Stimulated activated CD8-positive, alpha-beta memory T cell treated with anti-CD3 and anti-CD28 coated beads, Interleukin-4, amount 100 ng/mL, for 48 hours (primary cell): ENCODE measurements at places on chromosomes 2 and 18.

DNA sequence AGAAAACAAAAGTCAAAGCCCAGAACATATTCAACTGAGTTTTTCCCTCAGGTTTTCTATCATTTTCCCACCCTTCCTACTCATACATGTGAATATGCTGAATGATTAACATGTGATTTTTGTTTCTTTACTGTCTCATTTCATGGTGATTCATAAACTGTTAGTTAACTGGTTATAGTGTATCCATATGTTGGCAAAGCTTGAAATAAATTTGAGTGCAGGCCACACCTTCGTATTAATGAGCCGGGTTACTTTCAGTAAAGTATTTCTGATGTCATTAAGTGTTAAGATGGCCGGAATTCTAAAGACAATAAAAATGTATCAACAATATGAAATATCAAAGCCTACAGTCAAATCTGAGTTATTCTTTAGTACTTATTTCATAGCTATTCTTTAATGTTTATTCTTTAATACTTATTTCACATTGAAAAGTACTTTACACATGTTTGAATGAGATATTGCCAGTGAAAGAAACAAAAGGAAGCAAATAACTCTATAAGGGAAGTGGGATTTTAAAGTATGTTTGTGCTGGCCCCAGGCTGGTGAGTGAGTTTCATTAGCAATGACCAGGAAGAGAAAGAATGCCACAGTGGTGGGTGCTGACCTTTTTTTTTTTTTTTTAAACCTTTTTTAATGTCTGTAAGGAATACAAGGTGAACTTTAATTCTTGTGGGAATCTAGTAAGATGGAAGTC lies 178.6 kb downstream of the NEDD4L start:
- no peak for DNase-seq

GRCh38 chr2:130986890-130987493 lies 106.3 kb downstream of the FAM168B start:
- no peak for DNase-seq

DNA sequence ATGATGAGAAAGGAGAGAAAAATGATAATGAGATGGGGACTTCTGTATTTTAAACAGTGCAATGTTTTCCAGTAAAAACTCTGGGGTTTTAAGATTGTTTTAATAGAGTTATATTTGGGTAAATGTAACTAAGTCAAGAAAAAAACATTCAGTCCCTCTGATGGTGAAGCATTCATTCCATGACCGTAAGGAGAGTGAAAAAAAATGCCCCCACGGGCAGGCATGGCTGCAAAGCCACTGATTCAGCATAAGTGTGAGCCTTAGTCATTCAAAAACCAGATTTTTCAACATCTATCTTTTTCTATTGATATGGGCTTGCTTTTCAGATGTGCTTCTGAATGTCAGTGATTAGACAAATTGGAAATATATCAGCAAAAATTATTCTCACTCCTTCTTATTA lies 957.8 kb downstream of the SLC4A3 start:
- DNase-seq: no peak

DNA sequence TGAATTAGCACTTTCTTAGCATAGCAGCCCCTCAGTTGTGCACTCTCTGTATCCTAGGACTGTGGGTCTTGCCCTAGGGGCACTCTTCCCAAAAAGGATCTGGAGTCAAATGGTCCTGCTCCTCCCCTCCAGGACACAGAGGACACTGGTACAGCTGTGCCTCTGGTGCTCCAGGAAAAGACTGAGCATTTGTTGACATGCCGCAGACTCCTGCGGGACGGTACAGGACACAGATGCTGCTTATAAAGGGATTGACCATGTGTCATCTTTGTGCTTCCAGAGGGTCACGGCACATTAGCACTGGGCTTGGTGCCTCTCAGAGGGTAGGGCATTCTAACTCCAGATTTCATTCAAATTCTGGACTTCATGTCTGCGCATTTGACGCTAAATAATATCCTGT lies 110.5 kb downstream of the KLF7 start:
- DNase-seq: no peak

GRCh38 chr2:148978706-148979105 lies 59.8 kb upstream of the LYPD6B start:
- DNase-seq: no peak

DNA sequence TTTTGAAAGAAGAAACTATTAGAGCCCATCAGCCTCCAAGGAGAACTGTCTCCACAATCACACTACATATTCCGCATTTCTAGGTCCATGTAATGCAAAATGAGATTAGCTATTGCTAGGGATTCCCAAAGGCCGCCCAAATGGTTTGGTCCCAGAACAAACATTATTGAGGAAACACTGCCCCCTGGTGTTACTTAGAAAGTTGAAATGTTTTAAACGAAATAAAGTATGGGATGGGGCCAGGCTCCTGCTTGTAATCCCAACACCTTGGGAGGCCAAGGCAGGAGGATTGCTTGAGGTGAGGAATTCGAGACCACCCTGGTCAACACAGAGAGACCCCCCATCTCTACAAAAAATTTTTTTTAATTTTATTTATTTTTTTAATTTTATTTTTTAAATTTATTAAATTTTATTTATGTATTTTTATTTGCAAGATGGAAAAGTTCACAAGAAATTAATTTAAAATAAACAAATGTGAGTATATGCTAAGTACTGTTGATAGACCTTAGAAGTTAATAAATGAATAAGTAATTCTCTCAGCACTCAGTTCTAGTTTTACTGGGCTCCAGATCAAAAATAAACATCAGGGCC lies 5.5 kb downstream of the NHEJ1 start:
- peak; percentile 35 for DNase-seq

- DNase-seq: no peak
Observed at GRCh38 chr2:3099860-3100234, 277.8 kb downstream of the EIPR1 start.

GRCh38 chr2:54591551-54591950 lies 131.9 kb upstream of the EML6 start:
- DNase-seq: no peak

- DNase-seq: no peak
Observed at GRCh38 chr2:159882130-159882745, 84.2 kb upstream of the CD302 start.

GRCh38 chr2:151799886-151800292 lies 28.3 kb downstream of the ARL5A start:
- DNase-seq: no peak

- DNase-seq: no peak
Observed at GRCh38 chr2:157611726-157612125, 16.9 kb downstream of the ACVR1C start.

GRCh38 chr2:15677141-15677843 lies 85.6 kb downstream of the DDX1 start:
- no peak for DNase-seq

DNA sequence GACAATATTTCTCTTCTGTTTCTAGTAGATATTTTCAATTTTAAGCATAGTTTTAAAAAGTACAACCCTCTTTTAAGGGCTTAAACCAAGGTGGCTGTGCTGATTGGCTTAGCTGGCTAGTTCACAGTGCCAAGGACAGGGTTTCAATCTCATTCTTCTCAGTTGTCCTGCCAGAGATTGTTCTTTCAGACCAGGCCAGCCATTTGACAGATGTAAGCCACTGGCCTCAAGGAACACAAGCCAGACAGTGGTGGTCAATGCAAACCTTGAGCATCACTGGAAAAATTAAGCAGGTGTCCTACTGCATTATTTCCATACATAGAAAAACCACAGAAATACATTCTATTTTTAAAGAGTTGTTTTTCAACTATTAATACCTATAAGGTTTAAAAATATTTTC lies 5.9 kb downstream of the RNF103 start:
- no peak for DNase-seq

- DNase-seq: no peak
Observed at GRCh38 chr2:85996591-85996990, 107.8 kb upstream of the ST3GAL5 start.

DNA sequence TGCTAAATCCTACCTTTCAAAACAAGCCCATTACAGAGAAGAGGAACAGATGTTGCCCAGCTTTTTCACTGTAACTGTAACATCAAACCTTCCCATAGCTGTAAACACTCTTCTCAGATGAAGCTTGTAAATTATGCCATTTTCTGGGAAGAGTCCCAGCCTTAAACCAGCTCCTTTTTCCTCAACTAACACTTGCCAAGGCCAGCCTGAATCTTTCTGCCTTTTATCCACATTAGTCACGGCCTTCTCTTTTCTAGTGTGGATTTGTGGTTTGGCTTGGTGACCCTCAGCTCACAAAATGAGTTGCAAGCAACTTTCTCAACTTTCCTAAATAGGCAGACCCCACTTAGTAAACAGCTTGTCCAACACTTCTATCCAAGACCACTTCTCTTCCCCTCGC lies 90.2 kb downstream of the CABLES1 start:
- no peak for DNase-seq

- no peak for DNase-seq
Observed at GRCh38 chr2:173823543-173823939, 141.6 kb downstream of the SP3 start.

DNA sequence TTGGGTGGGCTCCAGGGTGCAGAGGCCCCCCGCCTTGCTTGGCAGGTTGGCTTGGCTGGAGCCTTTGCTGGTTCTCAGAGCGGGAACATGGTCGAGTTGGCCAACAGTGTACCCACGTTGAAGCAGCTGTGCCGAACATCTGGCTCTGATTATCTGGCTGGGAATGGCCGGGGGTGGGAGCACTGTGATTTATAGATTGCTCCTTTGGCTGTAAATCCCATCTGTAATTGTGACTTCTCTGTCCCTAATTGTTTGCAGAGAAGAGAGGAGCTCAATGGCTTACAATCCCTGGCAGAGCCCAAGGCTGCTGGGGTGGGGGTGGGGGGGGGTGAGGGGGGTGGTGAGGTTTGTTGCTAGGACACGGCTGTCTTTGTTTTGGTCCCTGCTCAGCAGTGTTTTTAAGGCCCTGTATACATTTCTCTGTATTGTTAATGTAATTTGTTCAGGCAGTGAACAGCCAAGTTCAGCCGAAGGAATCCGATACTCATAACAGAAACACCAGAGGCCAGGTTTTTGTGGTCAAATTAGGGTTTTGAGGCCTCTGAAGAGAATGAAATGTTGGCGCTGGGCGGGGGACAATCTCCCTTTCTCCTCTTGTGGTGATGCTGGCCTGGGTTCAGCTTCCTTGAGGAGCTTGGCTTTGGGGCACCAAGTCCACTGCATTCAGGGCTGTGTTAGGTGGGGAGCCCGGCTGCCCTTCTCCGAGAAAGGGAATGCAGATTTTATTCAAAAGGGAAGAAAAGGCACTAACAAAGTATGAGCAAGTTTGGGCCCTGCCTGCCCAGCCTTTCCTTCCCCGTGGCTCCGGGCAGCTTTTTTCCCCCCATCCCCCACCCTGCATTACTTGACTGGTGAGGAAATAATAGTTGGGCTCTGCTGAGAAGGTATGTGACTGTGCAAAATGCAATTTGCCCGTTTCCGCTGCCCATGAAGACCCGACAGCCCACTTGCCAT lies 82.5 kb downstream of the TCF7L1 start:
- no peak for DNase-seq

- no peak for DNase-seq
Observed at GRCh38 chr2:121129692-121130091, 155.3 kb downstream of the TFCP2L1 start.

DNA sequence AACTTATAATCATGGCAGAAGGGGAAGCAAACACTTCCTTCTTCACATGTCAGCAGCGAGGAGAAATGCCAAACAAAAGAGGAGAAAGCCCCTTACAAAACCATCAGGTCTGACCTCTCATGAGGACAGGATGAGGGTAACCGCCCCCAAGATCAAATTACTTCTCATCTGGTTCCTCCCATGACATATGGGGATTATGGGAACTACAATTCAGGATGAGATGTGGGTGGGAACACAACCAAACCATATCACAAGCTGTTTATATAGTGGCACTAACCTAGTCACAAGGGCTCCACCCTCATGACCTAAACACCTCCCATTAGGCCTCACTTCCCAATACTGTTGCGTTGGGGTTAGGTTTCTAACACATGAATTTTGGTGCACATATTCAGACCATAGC lies 110.0 kb downstream of the OSBPL6 start:
- no peak for DNase-seq

GRCh38 chr18:77544792-77545191 lies 295.1 kb downstream of the GALR1 start:
- no peak for DNase-seq

DNA sequence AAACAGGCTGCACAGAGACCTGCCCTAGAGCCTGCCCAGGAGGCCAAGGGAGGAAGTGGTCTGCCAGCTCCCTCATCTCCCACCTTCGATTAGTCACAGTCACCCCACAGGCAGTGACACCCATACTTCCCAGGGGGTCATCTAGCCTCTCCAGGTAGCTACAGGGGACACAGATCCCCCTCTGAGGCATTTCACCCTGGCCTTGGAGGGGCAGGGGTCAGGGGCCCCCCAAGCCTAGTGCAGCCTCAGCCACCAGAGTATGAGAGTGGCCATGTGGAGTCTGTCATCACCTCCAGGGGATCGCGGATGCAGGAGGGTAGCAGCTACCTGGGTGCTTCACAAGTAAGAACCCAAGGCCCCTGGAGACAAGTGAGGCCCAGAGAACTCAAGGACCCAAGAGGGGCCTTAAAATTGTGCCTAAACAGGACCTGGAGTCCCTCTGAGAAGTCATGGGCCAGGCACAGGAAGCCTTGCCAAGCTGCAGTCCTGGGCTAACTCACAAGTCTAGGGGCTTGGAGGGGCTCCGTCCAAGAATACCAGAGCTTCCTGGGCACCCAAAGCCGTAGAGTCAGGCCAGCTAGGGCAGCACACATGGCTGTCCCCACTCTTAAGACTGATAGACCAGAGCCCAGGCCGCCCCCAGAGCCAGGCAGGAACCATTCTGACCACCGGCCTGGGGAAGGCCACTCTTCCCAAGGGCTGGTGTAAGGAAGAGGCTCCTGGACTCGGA lies 354.3 kb upstream of the ID2 start:
- DNase-seq: no peak

- DNase-seq: no peak
Observed at GRCh38 chr2:180359522-180360282, 352.6 kb upstream of the CWC22 start.

- DNase-seq: no peak
Observed at GRCh38 chr2:1773883-1774282, 29.6 kb upstream of the PXDN start.

- DNase-seq: no peak
Observed at GRCh38 chr2:22880161-22880560, 504.8 kb upstream of the KLHL29 start.

GRCh38 chr18:54444319-54444914 lies 86.7 kb downstream of the C18orf54 start:
- peak; percentile 60 for DNase-seq
